ENCODE measurements at places on chromosomes 7 and 10.

- DNase-seq = no peak
These were observed 9.5 kb upstream of the ARID5B start for GRCh38 chr10:61891906-61892585.

DNA sequence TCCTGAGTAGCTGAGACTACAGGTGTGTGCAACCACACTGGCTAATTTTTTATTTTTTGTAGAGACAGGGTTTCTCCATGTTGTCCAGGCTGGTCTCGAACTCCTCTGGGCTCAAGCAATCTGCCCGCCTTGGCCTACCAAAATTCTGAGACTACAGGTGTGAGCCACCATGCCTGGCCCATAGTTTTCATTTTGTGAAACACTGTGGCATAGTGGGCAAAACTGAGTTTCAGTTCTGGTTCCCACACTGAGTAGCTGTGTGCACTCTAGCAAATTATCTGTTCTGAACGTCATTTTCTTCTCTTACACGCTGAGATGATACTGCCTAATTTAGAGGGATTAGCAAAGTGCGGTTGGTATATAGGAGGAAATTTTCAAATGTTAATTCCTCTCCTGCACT, 13.5 kb downstream of the ATP5MK start:
- no peak for DNase-seq

DNA sequence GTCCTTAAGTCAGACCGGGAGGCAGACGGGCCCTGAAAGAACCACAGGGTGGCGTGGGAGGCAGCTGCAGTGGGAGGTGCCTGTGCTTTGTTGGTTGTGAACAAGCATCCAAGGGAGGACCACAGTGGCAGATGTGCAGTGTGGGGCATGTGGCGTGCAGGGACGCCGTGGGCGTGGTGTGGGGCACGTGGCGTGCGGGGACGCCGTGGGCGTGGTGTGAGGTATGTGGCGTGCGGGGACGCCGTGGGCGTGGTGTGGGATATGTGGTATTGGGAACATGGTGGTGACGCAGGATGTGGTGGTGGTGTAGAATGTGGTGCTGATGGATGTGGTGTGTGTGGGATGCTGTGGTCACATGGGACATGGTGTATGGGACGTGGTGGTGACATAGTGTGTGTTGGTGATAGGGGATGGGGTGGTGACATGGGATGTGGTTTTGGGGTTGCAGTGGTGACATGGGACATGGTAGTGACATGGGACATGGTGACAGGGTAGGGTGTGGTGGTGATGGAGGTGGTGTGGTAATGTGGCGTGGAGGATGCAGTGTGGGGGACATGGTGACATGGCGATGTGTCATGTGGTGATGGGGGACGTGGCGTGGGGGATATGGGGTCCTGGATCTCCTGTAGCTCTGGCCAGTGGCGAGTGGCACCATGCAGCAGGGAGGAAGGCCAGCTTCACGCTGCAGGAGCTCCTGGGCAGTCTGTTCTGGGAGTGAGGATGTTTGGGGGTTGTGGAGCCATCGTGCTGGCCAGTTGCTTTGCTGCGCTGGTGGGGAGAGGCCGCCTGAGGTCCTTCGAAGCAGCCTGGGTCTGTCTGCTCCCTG, 78.8 kb downstream of the INPP5A start:
- DNase-seq = no peak

DNA sequence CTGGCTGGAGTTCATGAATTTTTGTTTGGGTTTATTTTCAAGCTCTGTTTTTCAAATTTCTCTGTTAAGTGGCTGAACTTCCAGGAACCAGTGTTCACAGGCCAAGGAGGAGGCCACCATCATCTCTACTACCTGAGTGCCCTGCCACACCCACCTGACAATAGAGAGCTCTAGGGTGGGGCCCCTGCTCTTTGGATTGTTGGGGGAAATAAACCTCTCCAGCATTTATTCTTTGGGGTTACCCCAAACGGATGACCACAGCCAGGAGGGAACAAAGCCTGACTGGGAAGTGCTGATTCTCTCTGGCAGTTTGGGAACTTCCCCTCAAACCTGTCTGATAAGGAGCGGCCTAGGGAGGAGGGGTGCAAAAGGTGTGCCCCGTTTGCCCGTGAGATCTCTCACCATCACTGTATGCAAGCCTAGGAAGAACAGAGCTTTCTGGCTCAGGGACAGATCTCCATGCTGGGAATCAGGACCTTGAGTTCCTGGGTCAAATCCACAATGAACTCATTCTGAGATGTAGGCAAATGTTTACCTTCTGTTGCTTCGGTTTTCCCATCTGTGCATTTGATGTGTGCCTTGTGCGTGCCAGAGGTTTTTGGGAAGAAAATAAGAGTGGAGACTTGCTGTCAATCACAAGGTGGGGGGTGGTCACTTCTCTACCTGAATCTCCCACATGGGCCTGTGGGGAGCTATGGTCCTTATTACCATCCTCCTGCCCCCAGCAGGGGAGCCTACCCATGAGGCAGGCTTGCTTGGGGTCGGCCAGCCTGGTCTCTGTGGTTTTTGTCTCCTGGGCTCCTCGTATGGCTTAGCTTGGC, 27.7 kb upstream of the PDCD4 start:
- DNase-seq = no peak

GRCh38 chr7:16652240-16652583, 6.2 kb downstream of the BZW2 start:
- no peak for DNase-seq

- no peak for DNase-seq
These were observed 69.5 kb downstream of the HIBADH start for GRCh38 chr7:27593226-27593625.

GRCh38 chr7:27194686-27195379, 5.1 kb downstream of the HOXA13 start:
- no peak for DNase-seq

- no peak for DNase-seq
These were observed at the start of gene HOXA13 for GRCh38 chr7:27199849-27200760. Gene HOXA13, minus strand, starts transcription at chr7:27200091. Its CDS starts 14 bp downstream, at chr7:27200077.

DNA sequence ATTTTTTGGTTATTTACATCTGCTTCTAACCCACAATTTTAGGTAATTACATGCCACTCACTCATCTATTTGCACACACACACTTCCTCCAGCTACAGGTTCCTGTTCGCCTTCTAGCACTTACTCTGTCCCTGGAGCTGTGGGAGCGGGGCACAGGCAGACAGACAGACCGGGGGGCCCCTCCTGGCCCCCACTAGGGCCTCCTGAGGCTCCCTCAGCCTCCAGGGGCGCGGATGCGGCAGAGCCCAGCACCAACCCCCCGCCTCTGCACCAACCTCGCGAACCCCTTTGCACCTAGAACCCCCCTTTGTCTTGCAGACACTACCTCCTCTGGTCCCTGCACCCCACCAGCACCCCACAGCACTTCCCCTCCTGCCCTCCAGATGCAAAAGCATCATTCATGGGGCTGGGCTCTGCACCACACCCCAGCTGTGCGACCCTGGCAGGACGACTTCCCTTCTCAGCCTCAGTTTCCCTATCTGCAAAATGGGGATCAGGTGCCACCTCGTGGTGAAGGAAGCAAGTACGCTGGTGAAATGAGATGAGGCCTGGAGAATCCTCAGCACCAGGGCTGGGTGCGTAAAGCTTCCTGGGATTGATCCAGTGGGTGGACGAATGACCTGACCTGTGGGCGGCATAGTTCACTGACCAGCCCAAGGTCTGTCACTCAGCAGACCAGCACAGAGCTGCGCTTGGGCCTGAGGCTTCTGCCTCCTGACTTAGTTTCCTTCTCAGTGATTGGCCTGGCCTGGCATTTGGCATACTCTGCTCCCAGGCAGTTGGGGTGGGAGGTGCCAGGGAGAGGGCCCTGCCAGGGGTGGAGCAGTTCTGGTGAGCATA, 37.9 kb downstream of the ELFN1 start:
- no peak for DNase-seq

DNA sequence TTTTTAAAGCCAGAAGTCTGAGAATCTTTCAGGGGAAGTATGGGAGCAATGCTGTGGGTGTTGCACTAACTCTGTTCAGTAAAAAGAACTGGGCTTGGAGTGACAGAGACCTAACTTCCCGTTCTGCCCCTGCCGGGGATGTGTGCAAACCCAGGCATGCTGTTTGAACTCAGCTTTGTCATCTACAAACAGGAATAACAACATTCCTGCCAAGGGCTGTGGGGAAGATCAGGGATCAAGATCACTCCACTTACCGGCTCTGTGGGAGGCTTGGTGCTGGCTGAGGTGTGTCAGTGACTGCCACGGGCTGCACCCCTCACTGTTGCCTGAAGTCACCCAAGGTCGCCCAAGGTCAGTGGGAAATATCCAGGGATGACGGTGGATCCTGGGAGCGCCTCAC, 23.1 kb upstream of the DRGX start:
- DNase-seq = no peak

DNA sequence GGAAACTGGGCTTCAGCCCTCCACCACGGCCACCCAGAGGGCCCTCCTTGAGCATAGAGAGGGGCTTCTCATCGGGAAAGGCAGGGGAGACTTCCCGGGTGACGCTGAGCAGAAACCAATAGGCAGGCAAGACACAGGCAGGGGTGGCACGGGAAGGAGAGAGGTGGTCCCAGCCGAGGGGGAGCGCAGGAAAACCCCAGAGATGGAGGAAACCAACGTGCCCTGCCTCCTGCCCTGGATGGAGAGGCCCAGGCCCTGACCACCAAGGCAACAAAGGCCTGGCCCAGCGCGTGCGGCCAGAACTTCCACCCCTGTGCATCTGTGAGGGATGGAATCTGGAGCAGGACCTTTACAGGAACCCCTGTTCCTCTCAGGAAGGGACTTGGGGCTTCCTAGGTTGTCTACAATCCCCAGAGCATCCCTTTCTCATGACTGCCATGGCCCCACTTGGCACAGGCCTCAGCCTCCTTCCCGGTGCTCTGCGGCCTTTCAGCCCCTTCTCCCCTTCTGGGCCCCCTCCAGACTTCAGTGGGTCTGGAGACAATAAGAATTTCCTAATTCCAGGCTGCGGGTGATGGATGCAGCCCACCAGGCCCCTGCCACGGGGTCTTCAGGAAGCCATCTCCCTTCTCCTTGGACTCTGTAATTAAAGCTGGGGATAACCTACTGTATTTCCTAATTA, 137.0 kb upstream of the RET start:
- no peak for DNase-seq

GRCh38 chr10:80108576-80109239, 23.8 kb upstream of the PLAC9 start:
- no peak for DNase-seq

DNA sequence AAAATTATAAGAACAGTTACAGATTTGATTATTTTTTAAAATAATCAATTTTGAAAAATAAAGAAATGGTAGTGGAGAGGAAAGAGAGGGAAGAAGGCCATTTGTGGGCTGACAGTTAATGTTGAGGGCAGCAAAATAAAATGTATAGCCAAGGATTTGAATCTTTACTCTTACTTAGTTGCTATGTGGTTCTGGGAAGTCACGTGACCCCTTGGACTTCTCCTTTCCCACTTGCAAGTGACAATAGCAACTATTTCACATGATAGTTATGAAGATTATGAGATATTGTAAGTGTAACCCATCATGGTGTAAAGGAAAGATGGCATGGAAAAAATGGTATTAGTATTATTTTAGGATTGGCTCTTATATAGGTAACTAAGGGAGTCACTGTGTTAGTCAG, 567.3 kb upstream of the GHITM start:
- no peak for DNase-seq

GRCh38 chr7:55190511-55191160, 171.8 kb downstream of the EGFR start:
- DNase-seq = no peak

DNA sequence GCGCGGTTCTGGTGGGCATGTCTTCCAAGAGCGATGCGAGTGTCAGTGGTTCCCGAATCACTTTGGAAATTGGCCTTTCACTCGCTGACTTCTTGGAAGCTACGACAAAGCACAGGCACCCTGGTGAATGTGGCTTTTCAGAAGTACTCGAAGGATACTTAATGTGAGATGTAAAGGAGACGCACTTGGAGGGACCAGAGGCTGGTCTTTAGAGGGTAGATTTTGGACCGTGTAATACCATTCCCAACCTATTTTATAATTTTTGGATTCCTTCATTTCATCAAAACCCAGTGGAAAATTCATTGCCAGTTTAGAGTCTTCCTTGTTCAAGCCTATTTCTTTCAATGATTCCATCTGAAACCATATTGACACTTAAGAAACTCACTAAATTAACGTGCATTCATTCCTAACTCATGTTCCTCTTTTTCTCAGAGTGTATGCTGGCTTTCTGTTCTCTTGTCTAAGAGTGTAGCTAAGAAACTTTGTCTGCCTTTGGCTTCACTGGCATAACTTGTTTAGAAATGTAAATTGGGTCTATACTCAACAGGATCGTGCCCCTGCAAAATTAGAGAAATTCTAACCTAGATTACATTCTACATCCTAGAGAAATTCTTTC, 645 bp upstream of the COPG2 start:
- DNase-seq = no peak

GRCh38 chr7:100830396-100830795, 3.1 kb upstream of the EPHB4 start:
- no peak for DNase-seq

GRCh38 chr10:60314069-60314940, 75.4 kb downstream of the ANK3 start:
- no peak for DNase-seq

DNA sequence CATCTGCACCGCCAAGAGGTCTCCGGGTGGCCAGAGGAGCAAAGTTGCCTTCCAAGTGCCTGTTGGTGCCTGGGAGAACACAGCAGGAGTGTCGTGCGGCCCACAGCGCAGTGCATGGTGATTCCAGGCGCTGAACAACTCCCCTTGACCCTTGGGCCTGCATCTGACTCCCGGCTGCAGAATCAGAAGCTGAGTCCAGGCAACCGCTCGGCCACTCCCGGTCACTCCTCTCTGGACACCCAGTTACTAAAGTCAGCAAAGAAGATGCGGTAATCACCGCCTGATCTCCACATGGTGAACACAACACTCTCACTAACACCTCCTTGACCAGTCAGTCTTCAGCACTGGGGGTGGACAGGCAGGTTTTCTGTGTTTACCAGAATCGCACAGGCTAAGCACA, 35.5 kb downstream of the SCD start:
- no peak for DNase-seq

DNA sequence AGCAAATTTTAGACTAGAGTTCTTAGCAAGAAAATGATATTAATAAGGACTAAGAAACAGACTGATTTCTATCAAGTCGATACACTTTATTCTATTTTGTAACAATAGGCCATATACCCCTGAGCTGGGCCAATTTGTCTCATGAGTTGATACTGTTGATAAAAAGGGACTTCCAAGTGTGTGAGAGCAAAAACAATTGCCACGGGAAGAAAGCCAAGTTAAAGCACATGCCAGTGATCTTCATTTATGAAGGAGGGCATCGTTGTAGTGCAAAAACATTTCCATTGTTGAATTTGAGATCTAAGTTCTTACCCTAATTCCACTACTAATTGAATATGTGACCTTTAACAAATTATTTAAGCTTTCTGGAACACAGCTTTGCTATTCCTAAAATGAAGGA, 119.9 kb downstream of the CNOT4 start:
- DNase-seq = no peak
